Sigmoid colon (tissue), 7 donors: ENCODE measurements at places on chromosomes 1 and 21. TPM values are rescaled to one million over a fixed set of nuclear protein-coding genes. Genes with fewer than 3 reads are reported as not detected.
A peak's percentile ranks its signal among the peaks of the same experiment; 100 is the strongest.

ERVH48-1 gene
- total RNA-seq = not detected

DNA sequence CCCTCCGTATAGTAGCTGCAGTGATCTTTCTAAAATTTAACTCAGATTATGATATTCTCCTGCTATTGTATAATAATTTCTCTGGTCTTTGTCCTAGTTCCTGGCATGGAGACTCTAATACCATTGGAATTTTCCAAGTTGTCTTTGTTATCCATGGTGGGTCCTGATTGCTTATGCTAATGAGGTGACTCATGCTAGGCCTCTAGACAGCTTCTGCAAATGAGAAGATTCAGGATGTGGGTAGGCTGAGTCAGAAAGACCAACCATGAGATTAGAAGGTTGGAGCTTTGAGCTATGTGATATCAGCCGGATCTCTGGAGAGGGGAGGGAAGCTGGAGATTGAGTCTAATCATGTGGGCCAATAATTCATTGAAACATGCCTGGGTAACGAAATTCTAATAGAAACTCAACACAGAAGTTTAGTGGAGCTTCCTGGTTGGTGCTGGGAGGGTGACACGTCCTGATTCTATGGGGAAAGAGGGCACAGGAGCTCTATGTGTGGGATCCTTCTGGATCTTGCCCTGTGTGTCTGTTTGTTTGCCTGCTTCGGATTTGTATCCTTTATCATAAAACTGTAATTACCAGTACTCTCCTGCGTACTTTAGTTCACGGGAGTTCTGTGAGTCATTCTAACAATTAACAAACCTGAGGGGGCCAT, 73.2 kb upstream of the CNIH3 start:
- no peak for DNase-seq

RGS16 gene
- total RNA-seq = 2.5 TPM

CYP4A22 gene
- total RNA-seq = 1.4 TPM

NCDN gene
- total RNA-seq = 14.0 TPM

NPHS2 gene
- total RNA-seq = not detected

DNA sequence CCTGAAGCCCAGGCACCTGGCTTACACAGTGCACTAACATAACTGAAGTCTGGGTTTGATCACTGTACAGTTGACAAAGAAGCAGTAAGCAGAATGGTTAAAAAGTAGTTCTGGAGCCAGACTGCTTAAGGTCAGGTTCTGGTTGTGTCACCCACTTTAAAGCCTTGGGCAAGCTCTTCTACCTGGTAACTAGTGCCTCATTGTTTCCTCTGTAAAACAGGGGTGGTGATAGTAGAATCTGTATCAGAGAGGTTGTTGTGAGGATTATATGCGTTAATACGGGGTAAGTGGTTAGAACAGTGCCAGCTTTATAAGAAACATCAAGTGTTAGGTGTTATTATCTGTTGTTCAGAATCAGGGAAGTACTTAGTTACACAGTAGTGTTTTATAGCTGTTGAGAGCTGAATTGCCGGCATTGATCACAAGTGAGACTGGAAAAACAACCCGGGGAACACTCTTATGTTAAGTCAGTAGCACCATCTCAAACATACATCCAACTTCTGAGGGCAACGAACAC, 3.7 kb downstream of the BACH1 start:
- DNase-seq = no peak

DNA sequence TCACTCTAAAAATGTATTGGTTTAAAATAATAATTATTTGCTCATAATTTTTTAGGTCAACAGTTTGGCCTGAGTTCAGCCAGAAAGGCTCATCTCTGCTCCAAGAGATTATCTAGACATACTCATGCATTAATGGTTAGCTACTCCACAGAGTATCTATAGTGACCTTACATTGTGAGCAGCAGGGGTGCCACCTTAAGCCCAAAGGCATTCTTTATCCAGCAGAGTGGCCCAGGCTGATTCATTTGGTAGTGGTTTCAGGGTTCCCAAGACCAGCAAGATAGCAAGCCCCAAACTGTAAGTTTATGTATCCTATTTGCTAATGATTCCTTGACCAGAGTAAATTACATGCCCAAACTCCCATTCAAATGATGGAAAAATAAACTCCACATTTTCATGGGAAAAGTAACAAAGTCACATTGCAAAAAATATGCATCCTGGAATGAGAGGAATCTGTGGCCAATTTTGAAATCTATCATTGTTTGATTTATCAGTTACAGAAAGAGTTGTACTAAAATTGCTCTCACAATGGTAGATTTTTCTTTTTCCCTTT, 182.6 kb upstream of the KCNK2 start:
- no peak for DNase-seq

DNA sequence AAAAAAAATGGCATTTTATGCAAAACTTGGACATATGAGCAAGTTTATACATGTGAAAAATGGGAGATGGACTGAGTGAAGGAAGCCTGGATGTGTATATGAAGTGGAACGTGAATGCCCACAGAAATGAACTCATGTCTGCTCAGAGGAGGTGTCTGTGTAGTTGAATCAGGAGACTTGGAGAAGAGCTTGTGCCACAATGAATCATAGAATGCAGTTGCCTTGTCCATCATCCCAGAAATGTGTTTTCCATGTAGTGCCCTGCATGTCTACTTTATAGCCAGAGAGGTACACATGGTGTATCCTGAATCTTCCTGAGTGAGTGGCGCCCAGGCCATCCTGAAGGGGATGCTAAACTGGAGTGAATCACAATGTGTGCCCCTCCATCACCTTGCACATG, 2.6 kb upstream of the ILDR2 start:
- no peak for DNase-seq

PCNT gene
- total RNA-seq = 18.5 TPM

GRCh38 chr1:202374099-202374498, 25.6 kb downstream of the PPP1R12B start:
- DNase-seq = no peak

DNA sequence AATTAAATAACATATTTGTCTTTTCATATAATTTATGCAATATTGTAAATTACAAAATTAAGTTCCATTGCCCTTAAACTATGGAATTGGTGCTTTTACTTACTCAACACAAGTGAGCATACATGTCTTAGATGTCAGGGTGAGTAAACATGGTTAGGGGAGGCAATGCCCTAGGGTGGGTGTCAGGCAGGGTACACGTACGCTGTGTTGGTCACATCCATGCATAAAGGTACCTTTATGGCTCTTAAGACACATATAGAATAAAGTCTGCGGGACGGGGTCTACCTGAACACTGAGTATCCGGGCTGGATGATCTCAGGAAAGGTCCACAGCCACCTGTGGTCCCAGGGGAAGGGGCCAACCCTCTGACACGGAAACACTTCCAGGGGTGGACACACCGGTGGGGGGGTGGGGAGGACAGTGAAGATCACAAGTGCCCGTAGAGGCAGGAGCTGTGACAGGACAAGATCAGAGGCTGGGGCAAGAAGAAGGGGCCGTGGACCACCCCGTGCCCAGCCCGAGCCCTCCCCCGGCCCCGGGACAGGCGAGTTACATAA, 720 bp downstream of the LIN9 start:
- DNase-seq = no peak

DNA sequence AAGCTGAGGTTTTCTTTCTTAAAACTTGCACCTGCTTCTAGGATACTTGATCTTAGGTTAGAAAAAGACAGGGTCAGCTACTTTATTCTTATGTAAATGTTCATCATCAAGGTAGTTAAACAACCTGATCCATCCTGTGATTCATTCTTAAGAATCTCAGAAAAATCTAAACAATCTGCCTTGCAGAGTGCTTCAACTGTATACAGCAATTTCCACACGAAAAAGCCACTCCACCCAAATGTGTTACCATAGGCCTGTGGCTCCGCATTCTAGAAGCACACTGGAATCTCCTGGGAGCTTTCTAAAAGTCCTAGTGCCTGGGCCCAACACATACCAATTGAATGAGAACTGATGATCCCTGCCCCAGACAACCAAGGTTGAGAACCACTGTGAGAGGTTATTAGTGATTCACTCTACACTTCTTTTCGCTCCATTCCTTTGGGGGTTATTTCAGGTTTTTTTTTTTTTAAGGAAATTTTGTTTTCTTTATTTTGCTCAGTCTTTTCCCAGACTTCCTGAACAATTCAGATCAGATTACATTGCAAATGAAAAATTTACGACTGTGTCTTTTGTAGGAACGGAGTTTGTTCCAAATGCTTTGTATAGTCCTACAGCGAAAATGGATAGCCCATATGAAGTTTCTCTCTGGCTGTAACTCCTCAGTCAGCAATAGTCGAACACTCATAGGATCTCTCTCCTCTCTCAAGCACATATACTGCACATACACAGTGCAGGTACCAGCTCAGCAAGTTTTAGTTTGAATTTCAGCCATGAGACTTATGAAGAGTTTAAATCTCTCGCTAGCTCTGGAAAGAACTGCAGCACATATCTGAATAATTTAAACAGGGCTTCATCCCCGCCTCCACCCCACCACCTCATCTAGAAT, 16.1 kb downstream of the SMYD2 start:
- no peak for DNase-seq

DNA sequence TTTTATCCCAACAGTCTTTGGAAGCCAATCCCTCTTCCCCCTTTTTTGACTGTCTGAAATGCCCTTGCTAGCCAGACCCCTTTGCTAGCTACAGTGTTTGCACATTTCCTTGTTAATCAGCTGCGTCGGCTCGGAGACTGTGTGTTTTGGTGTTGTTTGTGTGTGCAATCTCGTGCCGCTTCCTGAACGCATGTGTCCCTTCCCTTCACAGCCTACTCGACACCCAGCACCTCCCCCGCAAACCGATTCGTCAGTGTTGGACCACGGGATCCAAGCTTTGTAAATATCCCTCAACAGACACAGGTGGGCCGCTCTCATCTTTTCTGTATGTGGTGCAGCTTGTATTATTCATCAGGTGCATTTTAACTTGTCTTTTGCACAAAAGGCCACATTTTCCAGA, 298.7 kb downstream of the TM2D1 start:
- DNase-seq = no peak

- DNase-seq = no peak
Measured at GRCh38 chr1:844472-845026, 79.2 kb upstream of the SAMD11 start.

DNA sequence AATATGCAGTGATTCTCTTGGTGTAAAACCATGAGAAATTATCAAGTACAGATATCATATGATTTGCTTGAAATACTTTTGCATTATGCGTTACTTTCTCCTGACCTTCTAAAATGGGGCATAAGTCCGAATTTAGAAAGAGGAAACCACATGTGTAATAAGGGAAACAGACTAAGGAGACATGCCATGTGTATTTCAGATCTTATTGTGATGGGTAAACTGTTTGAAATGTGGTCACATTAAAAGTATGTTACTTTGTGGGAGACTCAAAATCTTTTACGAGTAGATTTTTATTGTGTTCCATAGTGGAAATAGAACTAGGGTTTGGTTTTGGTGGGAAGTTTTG, 173.0 kb downstream of the NFIA start:
- DNase-seq = no peak

GRCh38 chr1:192904438-192904895, 95.6 kb downstream of the RGS2 start:
- DNase-seq = no peak

GRCh38 chr1:16367258-16367967, 371 bp downstream of the SZRD1 start:
- DNase-seq = peak; percentile 93

DNA sequence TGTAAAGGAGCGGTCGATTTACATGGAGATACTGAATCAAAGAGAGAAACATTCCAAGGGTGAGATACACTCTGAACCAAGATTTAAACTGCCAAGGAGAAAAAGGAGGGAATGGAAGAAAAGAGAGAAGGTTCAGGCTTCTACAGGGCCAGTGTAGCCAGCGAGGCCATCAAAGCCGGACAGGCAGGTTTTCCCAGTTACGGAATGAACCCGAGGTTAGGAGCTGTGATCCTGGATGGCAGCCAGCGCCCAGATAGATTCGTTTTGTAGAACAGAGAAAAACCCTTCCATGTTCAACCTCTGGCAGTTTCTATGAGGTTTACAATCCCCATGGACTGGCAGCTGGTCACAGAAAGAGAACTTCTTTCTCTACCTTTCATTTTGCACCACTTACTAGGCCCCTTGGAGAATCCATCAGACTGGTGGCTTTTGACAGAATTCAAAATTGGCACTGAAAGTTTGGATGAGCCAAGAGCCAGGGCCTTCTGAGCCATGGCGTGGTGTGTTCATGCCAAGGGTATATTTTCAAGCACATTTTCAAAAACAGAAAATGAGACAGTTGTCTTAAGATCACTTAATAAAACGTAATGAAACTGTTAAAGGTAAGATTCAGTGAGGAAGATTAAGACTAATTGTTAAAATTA, 171.5 kb downstream of the RUNX1 start:
- no peak for DNase-seq

DNA sequence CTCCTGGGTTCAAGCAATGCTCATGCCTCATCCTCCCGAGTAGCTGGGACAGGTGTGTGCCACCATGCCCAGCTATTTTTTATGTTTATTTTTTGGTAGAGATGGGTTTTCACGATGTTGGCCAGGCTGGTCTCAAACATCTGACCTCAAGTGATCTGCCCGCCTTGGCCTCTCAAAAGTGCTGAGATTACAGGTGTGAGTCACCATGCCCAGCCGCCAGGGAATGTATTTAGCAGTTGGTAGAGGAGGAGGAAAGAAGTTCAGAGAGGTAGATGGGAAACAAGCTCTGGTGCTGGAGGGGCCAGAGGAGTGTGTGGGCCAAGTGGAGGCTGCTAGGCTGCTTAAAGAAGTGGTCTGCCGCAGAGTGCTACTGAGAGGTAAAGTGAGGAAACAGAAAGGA, 6.0 kb downstream of the DOP1B start:
- no peak for DNase-seq

DNA sequence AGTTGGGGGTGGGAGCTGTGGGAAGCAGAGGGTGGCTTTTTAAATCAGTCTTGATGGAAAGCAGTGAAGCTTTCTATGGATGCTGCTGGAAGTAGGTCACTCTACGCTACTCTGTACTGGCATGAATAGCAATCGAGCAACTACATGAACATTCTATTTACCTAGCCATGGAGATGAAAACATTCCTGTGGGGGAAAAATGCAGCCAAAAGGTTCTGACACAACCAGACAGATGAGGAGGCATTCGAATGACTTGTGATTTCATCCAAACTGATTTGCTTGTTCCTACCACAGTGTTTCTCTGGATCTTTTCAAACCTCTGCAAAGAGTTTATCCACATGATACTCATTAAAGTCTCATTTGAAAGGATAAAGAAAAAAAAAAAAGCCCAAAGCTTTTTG, 95.0 kb downstream of the ASTN1 start:
- DNase-seq = no peak

FNDC5 gene
- 0.41 TPM for total RNA-seq

DNA sequence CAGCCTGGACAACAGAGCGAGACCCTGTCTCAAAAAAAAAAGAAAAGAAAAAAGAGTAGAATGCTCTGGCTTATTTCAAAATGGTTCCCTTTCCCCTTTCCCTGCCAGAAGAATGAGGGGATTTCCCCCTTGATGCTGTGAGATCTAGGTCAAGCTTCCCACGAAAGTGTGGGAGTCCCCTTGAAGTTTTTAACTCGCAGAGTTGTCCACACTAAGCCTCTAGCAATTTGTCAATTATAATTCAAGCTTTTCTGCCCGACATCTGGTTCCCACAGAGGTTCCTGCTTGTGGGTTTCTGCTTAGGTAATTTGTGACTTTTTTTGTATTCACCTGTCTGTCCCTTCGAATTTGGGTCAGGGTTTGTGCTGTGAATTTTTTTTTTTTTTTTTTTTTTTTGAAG, 62.8 kb downstream of the ZFYVE9 start:
- DNase-seq = no peak

CLCA4 gene
- total RNA-seq = not detected

GRCh38 chr21:29875873-29876272, 63.9 kb downstream of the GRIK1 start:
- no peak for DNase-seq

HDAC1 gene
- 47.1 TPM for total RNA-seq

RYR2 gene
- total RNA-seq = 22.4 TPM

GRCh38 chr1:2974701-2975301, 46.5 kb upstream of the ACTRT2 start:
- DNase-seq = peak; percentile 33

SLC9A1 gene
- total RNA-seq = 11.4 TPM
